ENCODE measurements at places on chromosomes 12 and 14.

DNA sequence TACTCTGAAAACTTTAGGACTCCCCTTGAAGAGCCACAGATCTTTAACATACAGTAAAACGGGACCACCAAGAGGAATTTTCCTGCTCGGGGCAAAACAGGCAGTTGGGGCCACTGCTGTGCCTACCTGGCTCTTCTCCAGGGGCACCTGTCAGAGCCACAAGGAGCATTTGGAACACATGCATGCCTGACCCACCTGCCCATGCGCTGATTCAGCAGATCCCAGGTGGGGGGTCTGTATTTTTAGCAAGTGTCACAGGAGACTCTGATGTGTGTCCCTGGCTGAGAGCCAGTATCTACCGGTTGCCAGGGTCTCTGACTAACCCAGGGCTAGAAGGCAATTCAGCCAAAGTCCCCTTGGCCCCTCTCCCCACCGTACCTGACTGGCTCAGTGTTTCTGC is 6.5 kb downstream of the CTDSP2 start:
- DNase-seq = no peak

- no peak for DNase-seq
Measured at GRCh38 chr14:76131071-76131965, 20.4 kb upstream of the GPATCH2L start.

- no peak for DNase-seq
Measured at GRCh38 chr12:121209221-121209620, 708 bp upstream of the P2RX4 start.

- DNase-seq = no peak
Measured at GRCh38 chr14:69880893-69881292, 1.7 kb downstream of the SMOC1 start.

- no peak for DNase-seq
Measured at GRCh38 chr14:22627506-22628263, 16.5 kb downstream of the OR6J1 start.
